ENCODE measurements at places on chromosomes 12 and 14.
A peak's percentile ranks its signal among the peaks of the same experiment; 100 is the strongest.

GRCh38 chr12:40832668-40833067, 140.4 kb downstream of the CNTN1 start:
- no peak for DNase-seq

GRCh38 chr14:23148591-23149249, 29.7 kb upstream of the CEBPE start:
- DNase-seq: no peak

DNA sequence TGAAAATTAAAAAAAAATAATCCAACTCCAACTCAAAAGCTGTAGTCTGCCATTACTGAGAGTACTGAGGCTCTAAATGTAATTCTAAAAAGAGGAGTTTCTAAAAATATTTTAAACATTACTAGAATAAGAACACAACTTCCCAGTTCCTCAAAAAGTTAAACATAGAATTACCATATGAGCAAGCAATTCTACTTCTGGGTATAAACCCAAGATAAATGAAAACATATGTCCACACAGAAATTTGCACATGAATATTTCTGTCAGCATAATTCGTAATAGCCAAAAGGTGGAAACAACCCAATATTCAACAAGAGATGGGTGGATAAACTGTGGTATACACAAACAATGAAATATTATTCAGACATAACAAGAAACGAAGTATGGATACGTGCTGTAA, 15.0 kb upstream of the NR2C1 start:
- DNase-seq: no peak

- DNase-seq: no peak
Measured at GRCh38 chr14:36215217-36215598, 38.7 kb upstream of the PTCSC3 start.

- no peak for DNase-seq
Measured at GRCh38 chr12:105409801-105410471, 79.4 kb downstream of the C12orf75 start.

GRCh38 chr12:6330192-6330591, 11.7 kb downstream of the TNFRSF1A start:
- DNase-seq: no peak

DNA sequence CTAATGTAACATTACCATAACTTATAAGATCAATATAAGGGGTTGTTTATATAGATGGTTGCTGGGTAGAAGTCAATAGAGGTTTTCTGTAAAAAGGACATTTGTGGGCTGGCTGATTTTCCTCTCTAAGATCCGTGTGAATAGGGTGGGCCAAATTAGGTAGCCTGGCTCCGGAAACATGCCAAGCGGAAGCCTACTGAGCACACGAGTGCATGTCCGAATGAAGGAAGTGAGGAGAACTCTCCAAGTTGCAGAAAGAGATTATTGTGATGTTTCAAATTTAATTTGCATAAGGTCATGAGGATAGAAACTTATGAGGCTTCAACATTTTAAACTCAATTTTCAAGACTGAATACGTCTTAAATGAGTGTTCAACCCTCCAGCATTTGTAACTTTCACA, 356.7 kb downstream of the SNAPC1 start:
- DNase-seq: no peak

DNA sequence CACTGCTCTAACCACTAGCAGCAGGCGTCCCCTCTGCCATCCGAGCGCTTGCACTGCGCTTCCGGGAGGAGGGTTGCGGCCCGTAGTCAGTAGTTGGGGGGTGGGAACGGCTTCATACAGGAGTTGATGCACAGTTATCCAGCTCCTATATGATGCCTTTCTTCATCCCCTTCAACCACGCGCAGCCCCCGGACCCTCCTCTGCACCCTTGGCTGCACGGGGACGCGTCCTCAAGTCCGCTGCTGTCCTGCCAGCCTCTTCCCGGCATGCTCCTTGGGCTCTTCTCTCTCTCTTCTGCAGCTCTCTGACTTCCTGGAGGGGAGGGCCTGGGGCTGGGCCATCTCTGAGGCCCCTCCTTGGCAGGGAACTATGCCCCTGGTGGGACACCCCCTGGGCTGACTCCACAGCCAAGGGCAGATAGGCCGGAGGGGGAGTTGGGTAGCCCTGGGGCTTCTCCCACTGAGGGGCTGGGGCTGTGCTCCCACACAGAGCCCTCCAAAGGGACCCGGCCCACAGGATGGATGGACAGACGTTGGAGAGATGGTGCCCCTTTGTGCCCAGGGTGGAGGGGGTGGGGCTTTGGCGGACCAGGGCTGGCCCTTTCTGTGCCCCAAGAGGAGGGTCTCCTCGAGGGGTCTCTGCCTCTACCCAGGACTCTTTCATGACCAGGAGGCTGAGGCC, 29.0 kb downstream of the RTL1 start:
- DNase-seq: no peak

DNA sequence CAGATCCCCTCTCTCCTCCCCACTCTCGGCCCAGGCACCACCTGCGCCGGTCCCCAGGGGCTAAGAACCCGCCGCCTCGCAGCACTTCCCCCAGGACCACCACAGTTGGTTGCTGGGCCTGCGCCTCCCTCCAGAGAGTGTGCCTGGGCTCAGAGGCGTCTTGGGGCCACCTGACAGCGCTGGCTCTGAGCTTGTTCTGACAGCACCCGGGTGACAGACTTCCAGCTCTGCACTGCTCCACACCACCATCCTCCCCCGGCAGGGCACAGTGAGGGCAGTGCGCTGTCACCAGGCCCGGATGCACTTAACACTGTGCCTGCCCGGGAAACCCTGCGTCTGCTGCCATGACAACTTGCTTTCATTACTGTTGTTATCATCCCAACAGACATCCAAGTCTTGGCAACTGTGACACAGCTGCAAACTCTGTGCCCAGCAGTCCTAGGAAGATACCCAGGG, 6.6 kb downstream of the BRF1 start:
- DNase-seq: no peak

- DNase-seq: peak; percentile 20
Measured at GRCh38 chr14:103808403-103809001, 38.9 kb downstream of the PPP1R13B start.

GRCh38 chr12:53463802-53464560, 12.1 kb downstream of the PCBP2 start:
- no peak for DNase-seq

GRCh38 chr12:16218934-16219751, 58.3 kb downstream of the SLC15A5 start:
- no peak for DNase-seq

DNA sequence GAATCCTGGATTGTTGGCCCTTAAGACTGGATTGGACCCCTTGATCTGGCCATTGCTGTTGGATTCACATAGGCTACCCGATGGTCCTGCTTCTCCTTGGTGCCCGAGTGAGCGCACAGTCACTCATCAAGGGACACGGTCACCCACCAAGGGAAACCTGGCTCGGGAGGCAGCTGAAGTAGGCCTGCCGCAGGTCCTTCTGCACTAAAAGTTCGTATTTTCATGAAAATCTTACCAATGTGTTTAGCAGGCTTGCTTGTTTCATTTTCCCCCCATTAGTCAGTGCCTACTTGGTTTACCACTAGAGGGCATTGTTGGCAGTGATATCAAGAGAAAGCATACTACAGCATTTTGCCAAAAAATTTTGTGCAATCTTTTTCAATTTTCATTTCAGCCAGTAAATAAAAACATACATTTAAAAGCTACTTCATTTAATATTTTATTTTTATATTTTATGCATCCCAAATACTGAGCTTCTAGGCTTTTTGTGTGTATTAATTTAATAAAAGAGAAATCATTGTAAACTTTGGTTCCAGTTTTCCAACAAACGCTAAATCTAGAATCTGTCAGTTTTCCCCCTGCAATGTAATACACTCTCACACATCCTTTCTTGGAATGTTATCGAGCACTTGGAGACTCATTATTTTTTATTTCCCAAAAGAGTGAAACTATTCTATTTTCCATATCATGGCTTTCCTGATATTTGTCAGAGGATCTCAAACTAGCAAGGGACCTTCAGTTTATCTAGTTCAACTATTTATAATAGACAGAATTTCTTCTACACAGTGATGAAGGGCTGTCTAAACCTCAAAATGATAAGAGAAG, 116.7 kb downstream of the LMNTD1 start:
- DNase-seq: peak; percentile 67

DNA sequence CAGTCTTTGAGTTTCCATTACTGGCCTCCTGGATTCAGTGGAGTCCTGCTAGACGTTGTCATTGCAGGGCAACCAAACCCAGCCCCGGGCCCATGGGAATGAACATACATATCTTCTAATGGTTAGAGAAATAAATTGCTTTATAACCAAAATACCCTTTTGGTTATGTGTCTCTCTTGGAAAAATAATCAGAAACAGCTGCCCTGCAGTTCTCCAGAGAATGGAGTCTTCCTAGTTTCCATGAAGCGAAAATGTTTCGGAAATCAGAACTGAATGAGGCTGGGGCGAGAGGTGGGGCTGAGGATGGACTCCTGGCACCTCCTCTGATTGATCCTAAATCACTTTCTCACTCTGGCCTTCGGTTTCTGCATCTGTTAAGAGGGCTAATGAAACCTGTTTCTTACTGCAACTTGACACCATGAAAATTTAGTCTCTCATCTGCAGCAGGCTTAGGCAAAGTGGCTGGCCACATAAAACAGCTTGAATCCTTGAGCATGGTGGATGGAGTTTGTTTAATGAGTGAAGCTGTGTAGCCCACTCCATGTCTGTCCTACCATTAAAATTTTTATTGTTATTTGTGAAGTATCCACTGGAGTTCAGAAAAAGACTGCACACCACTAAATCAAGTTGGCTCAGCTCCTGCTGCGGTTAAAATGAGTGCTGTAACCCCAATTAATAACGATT, 198.9 kb downstream of the CACNA1C start:
- no peak for DNase-seq

DNA sequence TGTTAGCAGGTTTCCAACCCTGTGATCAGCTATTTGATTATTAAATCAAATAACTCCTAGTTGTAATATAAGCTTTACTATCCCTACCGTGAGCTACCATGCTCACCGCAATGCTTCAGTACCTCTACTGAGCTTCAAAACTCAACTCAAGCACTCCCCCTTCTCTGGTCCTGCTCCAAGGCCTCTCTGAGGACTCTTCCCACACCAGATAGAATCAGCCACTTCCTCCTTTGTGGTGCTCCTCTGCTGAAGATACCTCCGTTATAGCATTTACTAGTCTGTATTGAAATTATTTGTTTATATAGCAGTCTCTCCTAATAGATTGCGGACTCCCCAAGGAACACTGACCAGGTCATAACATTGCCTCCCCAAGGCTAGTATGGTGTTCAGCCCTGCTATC, 17.5 kb downstream of the AREL1 start:
- no peak for DNase-seq

GRCh38 chr14:54343272-54344121, 53.3 kb upstream of the CDKN3 start:
- DNase-seq: no peak

- no peak for DNase-seq
Measured at GRCh38 chr12:65427646-65428045, 149.2 kb downstream of the MSRB3 start.

- peak; percentile 80 for DNase-seq
Measured at GRCh38 chr14:61140872-61141271, 140.3 kb downstream of the TMEM30B start.

DNA sequence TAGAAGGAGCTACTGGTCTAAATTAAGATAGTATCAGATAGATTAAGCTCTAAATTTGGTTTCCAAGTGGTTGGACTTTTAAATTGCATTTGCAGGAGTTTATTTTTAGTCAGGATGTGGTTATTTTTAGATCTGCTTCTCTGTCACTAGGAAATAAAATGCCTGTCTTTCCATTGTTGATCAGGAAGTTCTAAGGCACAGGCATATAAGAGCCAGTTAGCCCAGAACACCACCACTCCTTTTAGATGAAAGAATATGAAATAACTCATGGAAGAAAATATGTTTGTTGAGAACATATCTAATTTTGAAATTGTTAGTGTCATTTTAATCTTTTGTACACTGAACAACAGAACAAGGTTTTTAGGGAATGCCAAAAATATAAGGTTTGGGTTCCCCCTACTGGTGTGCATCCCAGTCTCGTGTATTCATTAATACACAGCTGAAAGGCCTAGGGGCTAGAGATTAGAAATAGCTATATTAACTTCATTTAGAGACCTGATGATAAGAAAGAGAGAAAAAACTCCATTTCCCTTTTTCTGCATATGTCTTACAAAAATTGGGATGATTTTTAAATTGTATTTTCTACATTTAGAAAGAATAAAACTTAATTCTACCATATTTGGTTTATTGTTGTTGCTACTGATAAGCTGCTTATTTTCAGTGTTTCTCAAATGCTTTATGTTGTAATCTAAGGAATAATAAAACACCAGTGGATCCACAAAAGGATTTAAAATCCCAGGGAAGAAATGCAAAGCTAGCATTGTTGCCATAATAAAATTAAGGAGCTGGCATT, 67.2 kb downstream of the RIC8B start:
- no peak for DNase-seq

GRCh38 chr14:53547593-53547992, 394.5 kb upstream of the DDHD1 start:
- DNase-seq: no peak

DNA sequence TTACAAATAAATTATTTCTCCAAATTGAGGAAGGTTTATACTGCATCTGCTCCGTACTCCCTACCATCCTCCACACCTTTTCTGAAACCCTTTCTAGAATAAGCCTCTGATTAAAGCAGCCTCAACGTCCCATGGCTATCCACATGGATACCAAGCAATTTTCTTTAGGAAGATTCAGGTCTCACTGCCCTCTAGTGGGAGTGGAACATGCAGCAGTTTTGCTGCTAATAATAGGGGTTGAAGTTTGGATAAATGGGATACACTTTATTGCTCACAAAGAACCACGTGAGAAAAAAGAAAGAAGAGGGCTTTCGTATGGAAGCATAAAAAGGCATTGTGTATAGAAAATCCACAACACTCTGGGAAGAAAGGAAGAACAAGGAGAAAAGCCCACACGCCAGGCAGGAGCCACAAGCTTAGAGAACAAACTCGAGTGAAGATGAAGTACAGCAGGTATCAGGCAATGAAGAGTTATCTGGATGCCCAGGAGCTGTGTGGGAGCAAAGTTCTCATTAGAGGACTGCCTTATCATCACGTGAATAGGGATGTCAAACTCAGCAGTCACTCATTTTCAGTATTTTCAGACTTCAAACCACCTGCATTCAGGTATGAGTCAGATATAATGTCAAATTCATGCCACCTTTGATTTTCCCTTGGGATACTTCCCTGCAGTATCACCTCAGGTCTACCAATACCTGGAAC, 45.8 kb downstream of the CCER1 start:
- no peak for DNase-seq

DNA sequence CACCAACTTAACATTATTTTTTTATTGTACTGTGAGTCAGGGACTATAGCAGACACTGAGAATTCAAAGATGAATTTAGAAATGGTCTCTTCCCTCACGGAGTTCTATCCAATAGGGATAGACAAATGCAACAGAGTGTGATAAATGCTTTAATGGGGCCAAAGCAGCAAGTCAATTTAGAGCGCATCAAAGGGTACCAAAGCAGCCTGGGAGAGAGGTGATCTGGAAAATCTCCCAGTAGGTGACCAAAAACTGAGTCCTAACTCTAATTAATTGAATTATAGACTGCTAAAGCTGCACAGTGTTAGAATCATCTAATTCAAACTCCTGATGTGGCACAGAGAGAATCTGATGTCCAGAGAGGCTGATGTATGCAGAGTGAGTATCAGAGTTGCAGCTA, 2.6 kb downstream of the LIN7A start:
- no peak for DNase-seq
